Right cardiac atrium (tissue), 5 donors: ENCODE measurements at places on chromosomes 13 and 19. TPM values are rescaled to one million over a fixed set of nuclear protein-coding genes. Genes with fewer than 3 reads are reported as not detected.

The ZNF699 gene
- 1.2 TPM for polyA plus RNA-seq

The CYP2A7 gene
- not detected for polyA plus RNA-seq

The TPTE2 gene
- polyA plus RNA-seq = 0.05 TPM

The NR2F6 gene
- 28.6 TPM for polyA plus RNA-seq

The SMIM44 gene
- not detected for polyA plus RNA-seq

The CDX2 gene
- polyA plus RNA-seq = not detected

The GPR183 gene
- 14.5 TPM for polyA plus RNA-seq

The SBK2 gene
- 228 TPM for polyA plus RNA-seq

The GPATCH1 gene
- polyA plus RNA-seq = 3.0 TPM

The CHERP gene
- 15.6 TPM for polyA plus RNA-seq

The PDE4C gene
- 2.8 TPM for polyA plus RNA-seq

DNA sequence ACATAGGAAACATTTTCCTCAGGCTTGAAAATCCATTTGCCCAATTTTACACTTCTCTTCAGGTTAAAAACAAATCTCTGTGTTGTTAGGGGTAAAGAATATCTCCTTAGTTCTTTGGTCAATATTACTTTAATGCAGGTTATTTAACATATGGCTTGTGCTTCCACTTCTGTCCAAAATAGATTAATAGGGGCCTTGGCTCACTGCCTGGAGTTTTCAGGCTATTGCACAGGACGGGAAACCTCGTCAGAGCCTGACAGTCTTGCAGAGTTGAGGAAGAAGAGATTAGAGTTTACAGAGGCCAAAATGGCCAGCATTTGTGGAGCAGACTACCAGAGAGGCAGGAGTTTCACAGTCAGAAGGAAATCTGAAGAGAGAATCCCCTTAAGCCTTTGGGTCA is 863.9 kb upstream of the GPC6 start:
- DNase-seq = no peak

GRCh38 chr13:111239764-111240670 is 80.4 kb upstream of the TEX29 start:
- no peak for DNase-seq

GRCh38 chr19:17614476-17614875 is 59.0 kb downstream of the COLGALT1 start:
- no peak for DNase-seq

DNA sequence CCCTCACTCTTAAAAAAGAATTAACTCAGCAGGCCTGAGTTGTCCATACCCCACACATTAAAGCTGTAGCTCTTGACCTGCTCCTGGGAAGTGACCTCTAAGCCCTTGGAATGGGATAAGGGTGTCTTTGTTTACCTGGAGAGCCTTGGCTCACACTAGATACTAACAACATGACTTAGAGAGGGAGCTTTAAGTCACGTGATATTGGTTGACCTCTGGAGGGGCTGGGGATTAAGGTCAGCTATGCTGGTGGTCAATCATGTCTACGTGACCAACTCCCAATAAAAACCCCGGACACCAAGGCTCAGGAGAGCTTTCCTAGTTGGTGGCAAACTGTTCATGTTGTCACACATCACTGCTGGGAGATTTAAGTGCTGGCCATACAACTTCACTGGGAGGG is 2.9 kb downstream of the NWD1 start:
- no peak for DNase-seq

GRCh38 chr19:28435551-28436271 is 777.2 kb downstream of the UQCRFS1 start:
- DNase-seq = peak; percentile 56

DNA sequence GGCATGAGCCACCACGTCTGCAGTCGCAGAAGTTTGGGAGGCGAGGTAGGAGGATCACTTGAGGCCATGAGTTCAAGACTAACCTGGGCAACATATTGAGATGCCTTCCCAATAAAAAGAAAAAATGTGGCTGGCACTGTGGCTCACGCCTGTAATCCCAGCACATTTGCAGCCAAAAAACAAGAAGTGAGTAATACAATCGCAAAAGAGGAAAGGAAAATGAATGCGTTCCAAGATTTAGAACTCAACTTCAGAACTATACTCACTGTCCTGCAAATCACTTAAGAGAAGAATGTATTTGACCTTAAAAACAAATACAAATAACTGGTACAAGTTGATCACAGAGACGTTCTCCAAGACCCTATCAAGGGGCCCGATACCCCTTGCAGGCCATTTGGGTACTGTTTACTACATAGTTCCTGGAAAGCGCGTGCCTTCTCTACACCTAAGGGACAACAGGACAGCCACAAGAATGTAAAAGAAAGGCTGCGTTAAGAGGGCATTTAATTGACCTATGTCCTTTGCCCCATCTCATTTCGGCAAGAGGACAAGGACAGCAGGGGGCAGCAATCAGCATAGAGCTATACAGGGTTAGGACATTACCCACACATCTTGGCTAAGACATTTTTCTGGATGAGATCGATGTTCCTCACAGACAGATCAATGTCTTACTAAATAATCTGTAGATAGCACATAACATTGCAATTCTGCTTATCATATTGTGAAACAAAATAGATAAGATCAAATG is 41.3 kb downstream of the FLT3 start:
- peak; percentile 13 for DNase-seq

GRCh38 chr13:52027832-52028231 is 3.3 kb downstream of the UTP14C start:
- no peak for DNase-seq

- no peak for DNase-seq
Measured at GRCh38 chr19:28414748-28415147, 798.2 kb downstream of the UQCRFS1 start.

DNA sequence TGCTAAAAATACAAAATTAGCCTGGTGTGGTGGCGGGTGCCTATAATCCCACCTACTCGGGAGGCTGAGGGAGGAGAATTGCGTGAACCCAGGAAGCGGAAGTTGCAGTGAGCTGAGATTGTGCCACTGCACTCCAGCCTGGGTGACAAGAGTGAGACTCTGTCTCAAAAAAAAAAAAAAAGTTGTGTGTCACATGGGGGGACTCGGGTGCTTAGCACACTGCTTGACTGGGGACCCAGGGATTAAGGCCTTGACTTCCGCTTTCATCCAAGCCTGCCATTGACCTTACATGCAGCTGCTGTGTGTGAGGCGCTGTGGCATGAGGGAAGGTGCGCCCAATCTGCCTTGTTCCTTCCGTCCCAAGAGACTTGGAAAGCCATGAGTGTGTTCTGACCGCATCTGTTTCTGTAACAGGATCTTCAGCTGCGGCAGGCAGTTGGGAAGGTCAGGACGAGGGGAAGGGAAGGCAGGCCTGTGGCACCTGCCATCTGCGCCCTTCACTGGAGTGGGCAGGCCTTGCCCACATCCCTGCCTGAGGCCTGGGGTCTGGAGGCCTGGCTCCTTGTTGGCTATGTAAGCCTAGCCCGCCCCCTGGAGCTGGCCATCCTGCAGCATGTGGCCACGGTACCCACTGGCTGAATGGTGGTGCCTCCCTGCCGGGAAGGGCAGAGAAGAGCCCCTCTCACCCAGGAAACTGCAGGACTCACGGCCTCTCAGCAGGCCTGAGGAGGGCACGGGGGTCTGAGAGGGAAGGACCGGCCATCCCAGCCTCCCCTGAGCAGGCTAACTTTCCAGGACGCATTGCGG is 23.0 kb downstream of the PPP1R37 start:
- peak; percentile 38 for DNase-seq

- no peak for DNase-seq
Measured at GRCh38 chr13:23579896-23580683, 9.9 kb downstream of the TNFRSF19 start.

DNA sequence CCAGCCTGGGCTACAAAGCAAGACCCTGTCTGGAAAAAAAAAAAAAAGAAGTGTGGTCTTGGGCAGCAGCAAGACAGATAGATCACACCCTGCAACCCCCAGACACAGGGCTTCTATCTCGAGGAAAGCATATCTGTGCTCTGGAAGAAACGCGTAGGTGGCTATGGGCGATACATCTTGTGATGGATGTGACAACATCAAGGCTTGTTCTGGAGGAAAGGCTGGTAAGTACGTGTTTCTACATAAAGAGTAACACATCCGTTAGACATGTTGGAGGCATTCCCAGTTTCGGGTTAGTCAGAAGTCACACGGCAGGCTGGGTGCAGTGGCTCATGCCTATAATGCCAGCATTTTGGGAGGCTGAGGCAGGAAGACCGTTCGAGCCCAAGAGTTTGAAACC is 6.6 kb upstream of the DHDH start:
- peak; percentile 50 for DNase-seq

GRCh38 chr19:32580353-32580900 is 563 bp upstream of the PDCD5 start:
- DNase-seq = no peak

GRCh38 chr13:53683608-53684007 is 655.0 kb downstream of the OLFM4 start:
- DNase-seq = no peak

- DNase-seq = no peak
Measured at GRCh38 chr13:41835871-41836270, 125.0 kb downstream of the VWA8 start.

- no peak for DNase-seq
Measured at GRCh38 chr19:13975870-13976269, 23.6 kb downstream of the DCAF15 start.

GRCh38 chr19:57512845-57513244 is 13.1 kb downstream of the ZNF773 start:
- DNase-seq = no peak

DNA sequence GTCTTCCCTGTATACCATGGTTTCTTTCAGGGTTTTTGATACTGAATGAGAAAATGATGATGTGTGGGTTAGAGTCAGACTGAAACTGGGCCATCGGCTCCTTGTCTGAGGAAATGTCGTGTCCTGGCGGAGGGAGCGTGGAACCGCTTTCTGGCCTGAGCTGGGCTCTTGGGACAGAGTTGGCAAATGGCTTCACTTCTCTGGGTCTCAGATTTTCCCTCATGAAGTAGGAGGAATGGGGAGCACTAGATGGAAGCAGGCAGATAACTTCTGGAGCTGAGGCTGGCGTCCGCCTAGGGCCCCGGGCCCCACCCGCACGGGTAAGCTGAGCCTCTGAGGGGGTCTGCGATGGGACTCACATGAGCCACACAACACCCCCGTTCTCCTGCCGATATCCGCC is 133.3 kb upstream of the WASF3 start:
- DNase-seq = peak; percentile 79
